Aorta (tissue), 5 donors: ENCODE measurements at places on chromosomes 5 and 9. TPM values are rescaled to one million over a fixed set of nuclear protein-coding genes. Genes with fewer than 3 reads are reported as not detected.

GRCh38 chr5:109278141-109278540, 131.6 kb downstream of the PJA2 start:
- H3K27me3 ChIP-seq: no peaks in the 10 kb centered on the region
- no peaks in the 10 kb centered on the region for H3K36me3 ChIP-seq
- H3K4me1 ChIP-seq: no peaks in the 10 kb centered on the region
- no peak overlapping the region for H3K27ac ChIP-seq
- H3K4me3 ChIP-seq: no peak overlapping the region

DNA sequence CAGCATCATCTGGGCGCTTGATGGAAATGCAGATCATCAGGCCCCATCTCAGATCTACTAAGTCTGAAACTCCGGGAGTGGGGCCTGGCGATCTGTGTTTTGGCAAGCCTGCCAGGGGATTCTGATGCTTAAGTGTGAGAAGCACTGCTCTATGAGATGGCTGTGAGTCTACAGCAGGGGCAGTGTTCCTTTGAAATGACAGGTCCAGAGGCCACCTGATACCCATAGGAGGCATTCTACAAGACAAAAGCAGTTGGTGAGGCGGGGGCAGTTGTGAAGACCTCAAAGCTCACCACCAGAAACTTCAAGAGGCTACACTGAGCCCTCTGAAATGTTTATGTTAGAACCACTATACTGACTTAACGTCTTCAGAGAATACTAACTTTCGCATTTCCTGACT, 86.9 kb upstream of the SPATA31D4 start:
- no peaks in the 10 kb centered on the region for H3K4me1 ChIP-seq
- H3K27ac ChIP-seq: no peak overlapping the region
- H3K27me3 ChIP-seq: no peaks in the 10 kb centered on the region
- H3K4me3 ChIP-seq: no peak overlapping the region
- DNase-seq: no peak
- no peaks in the 10 kb centered on the region for H3K36me3 ChIP-seq

Gene FOXD4L3
- polyA plus RNA-seq: not detected

Gene IL3
- not detected for polyA plus RNA-seq
